ENCODE measurements at places on chromosomes 4 and X. TPM values are rescaled to one million over a fixed set of nuclear protein-coding genes. Genes with fewer than 3 reads are reported as not detected.

- no peak for DNase-seq
These were observed 20.4 kb upstream of the UBA6 start for GRCh38 chr4:67721315-67721769.

DNA sequence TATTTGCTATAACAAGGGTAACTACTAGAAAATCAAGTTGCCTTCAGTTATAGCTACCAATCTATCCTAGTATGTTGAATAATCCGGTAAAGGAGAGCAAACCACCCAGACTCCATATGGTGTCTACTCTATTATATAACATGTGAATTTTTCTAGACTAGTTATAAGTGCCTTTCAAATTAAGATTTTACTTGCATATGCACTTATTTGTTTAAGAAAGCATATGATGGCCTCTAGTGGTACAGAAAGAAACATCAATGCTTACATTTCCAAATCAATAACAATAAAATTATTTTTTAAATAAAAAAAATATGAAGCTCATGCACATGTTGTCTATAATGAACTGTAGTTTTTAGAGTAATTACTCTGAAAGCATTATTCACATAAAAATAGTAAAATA is 1516.4 kb upstream of the PABPC4L start:
- no peak for DNase-seq

- DNase-seq: no peak
These were observed 156.4 kb upstream of the BOD1L1 start for GRCh38 chr4:13783800-13784411.

- DNase-seq: no peak
These were observed 303.7 kb downstream of the CAMK2D start for GRCh38 chr4:113457886-113458285.

DNA sequence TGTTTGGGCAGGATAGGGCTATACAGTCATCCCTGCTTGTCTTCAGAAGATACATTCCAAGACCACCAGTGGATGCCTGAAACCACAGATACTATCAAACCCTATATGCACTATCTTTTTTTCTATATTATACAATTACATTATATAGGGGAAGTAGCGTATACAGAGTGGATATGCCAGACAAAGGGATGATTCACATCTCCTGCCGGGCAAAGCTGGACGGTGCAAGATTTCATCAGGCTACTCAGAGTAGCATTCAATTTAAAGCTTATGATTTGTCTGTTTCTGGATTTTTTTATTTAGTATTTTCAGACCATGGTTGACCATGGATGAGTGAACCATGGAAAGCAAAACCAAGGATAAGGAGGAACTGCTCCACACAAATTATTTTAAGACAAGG is 7.0 kb upstream of the AMTN start:
- no peak for DNase-seq

- no peak for DNase-seq
These were observed 8.0 kb downstream of the OFD1 start for GRCh38 chrX:13742397-13743176.

DNA sequence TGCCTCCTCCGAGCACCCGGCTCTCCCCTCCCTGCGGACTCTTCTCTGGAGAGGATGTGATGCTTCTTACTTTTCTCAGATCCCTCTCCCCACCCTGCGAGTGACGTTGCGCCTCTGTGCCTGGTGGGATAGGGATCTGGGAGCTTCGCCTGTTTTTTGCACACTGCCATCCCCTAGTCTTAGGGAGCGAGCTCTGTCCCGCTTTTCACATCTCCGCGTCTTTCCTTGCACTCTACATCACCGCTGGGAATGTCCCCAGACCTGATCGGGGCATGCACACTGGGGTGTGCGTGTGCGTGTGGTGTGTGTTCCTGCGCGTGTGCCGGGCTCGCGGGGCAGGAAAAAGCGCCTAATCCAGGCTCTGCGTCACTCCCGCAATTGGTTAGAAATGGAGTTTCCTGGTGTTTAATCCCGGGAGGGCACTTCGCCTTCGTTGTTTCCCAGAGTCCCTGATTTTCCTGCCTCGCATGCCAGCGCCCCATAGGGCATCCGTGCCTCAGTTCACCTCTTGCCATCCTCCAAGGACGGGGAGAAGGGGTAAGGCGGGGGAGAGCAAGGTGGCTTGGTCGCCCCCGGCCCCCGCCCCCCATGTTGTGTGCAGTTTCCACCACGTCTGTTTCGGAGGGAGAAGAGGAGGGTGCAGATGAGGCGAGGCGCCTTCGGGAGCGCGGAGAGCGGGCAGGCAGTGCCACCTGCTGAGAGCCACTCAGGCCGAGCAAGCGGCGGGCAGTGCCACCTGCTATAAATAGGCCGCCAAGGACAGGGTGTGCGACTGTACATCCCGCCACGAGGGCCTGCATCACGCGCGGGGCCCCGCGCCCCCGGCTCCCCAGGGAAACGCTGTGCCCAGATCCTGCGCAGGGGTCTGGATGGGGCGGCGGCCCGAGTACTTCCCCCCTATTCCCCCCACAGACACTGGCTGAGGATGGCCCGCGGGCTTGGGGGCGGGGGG is 759 bp upstream of the TBC1D1 start:
- DNase-seq: no peak

- DNase-seq: no peak
These were observed 168.1 kb downstream of the GLRA2 start for GRCh38 chrX:14697451-14697850.

DNA sequence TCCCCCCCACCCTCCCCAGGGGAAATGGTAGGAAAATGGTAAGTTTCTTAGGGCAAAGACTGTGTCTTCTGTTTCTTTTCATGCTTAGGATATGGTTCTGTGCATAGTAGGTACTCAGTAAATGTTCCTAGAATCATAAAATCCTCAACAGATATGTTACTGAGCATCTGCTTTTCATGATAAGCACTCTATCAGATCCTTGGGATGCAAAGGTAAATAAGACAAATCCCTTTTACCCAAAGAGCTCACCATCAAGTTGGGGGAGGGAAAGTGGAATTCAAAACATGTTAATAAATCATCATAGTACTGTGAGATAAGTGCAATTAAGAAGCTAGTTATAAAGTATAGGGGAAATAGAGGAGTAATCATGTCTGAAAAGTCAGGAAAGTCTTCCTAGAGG is 67.9 kb upstream of the OGT start:
- no peak for DNase-seq

- no peak for DNase-seq
These were observed 402.8 kb upstream of the NWD2 start for GRCh38 chr4:36841583-36842326.

- DNase-seq: no peak
These were observed 45.1 kb downstream of the SPATA4 start for GRCh38 chr4:176150356-176150682.

- DNase-seq: no peak
These were observed 12.3 kb upstream of the DTHD1 start for GRCh38 chr4:36269101-36269500.

- no peak for DNase-seq
These were observed 62.3 kb downstream of the ACOX3 start for GRCh38 chr4:8378101-8378724.

DNA sequence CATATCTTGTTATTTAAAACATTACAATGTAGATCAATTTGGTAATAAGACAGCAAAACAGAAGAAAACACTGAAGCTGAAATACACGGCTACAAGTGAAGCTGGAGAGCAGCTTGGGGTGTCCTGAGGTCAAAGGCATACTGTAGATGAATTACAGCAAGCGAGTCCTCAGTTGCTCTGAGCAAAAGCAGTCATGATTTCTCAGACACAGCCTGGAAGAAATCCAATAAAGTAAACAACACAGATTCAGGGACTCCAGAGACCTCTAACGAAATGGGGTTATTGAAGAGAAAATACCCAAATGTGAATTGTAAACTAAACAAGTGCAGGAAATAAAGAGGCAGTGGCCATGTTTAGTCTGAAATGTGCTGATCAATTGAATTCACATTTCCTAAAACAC is 324.4 kb downstream of the CAMK2D start:
- DNase-seq: no peak

DNA sequence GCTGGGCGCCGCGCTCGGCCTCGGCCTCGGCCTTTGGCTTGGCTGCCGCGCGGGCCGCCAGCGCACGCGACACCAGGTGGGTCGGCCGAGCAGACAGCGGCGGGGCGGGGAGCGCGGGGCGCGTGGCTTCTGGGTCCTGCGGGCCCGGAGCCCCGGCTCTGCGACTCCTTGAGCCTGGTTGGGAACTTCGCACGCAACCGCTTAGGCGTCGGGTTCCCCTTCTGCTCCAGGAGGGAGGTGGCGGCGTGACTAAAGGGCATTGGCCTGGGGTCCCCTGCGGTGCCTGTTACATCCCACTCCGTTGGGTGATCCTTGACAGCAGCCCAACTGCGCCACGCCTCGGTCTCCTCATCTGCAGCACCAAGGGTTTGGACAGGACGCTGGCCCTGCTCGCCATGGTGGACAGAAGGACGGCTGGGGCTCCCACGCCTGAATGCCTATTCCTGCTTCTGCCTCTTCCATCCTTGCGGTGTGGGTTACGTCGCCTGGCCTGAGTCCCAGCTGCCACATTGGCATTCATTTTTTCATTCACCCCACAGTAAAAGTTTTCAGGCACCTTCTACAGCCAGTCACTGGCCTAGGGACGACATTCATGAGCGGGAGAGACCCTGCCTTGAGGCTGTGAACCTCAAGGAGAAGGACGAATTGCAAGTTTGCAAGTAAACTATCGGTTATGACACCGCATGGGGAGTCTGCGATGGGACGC is 631 bp downstream of the EVC start:
- DNase-seq: no peak

DNA sequence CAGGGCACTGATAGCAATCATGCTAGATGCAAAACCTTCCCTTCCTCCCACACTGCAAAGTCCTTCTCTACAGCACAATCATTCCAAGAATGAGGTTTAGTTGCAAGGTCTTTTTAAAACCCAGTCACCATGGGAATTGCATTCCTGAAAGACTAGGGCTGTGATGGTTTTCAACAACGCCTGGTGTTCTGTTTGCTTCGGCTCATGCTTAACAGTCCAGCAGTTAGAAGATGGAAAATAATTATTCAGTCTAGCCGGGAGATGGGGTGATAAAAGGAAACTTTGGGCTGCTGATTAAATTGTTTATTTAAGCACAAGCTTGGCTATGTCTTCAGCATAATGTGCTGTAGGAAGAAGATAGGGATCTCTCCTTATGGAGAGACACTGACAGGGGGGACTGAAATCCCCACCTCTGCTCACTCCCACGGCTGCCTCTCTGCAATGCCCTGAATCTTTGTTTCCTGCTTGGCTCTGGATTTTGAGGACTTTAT is 211.4 kb downstream of the MID1IP1 start:
- DNase-seq: no peak

- DNase-seq: no peak
These were observed at the start of gene CRMP1 for GRCh38 chr4:5893004-5893580. Gene CRMP1, minus strand, starts transcription at chr4:5893086. Its CDS starts 117 bp downstream, at chr4:5892969.

DNA sequence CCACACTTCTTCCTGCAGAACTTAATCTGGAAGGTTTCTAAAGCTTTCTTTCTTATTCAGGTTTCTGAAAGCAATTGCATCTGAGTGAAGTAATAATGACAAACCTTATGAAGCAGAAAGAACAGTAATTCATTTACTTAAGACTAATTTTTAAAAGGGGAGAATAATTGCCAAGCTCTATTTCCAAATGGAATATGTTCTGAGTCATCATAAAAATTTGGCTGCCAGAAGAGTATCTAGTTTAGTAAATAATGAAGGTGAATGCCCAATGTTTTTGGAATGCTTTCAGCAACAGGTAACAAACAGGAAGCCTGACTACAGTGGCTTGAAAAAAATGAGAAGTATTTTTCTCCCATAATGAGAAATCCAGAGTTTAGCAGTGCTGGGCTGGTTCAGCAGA is 227.3 kb upstream of the TET2 start:
- DNase-seq: no peak

GRCh38 chr4:86660401-86660800 is 66.3 kb downstream of the PTPN13 start:
- no peak for DNase-seq

- DNase-seq: no peak
These were observed 9.1 kb downstream of the BMPR1B start for GRCh38 chr4:94766856-94767255.

GRCh38 chrX:50002067-50002714 is 79.8 kb downstream of the CLCN5 start:
- DNase-seq: no peak

GRCh38 chr4:22268350-22269025 is 247.4 kb downstream of the ADGRA3 start:
- no peak for DNase-seq

DNA sequence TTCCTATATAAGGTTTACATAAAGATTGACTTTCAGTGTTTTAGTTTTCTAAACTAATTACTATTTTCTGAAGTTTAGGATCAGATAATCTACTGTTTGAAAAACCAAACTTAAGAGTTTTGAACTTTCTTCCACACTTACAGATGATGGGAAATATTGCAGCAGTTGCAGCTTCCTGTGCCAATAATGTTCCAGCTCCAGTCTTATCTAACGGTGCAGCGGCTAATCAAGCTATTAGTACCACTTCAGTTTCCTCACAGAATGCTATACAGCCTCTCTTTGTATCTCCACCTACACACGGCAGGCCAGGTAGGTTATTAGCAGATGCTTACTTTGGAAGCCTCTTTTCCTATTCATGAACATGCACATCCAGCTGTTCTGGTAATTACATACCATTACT is 55.6 kb downstream of the ALG13 start:
- DNase-seq: no peak

DNA sequence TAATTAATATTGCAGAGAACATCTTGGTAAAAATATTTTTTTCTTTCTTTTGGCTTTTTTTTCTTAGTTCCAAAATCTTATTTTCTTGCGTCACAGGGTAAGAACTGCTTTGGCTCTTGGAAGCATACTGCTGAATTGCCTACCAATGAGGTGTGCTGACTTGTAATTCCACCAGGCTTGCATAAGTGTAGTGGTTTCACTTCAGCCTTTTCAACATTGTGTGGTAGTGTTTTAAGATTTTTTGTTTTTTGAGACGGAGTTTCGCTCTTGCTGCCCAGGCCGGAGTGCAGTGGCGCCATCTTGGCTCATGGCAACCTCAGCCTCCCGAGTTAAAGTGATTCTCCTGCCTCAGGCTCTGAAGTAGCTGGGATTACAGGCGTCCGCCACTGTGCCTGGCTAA is 42.4 kb downstream of the N4BP2 start:
- no peak for DNase-seq

The NDNF gene
- 4.9 TPM for total RNA-seq

The NR0B1 gene
- 3.2 TPM for total RNA-seq

The GABRE gene
- 176 TPM for total RNA-seq

The IL21 gene
- total RNA-seq: not detected

The PFKFB1 gene
- total RNA-seq: not detected

The ZNF718 gene
- 5.9 TPM for total RNA-seq

The MAGEA4 gene
- total RNA-seq: not detected

The FGF2 gene
- total RNA-seq: 12.0 TPM

The ADH1A gene
- total RNA-seq: not detected

The TEC gene
- total RNA-seq: 9.3 TPM

The GPC4 gene
- total RNA-seq: 7.6 TPM
